ENCODE measurements at places on chromosomes 4 and X. TPM values are rescaled to one million over a fixed set of nuclear protein-coding genes. Genes with fewer than 3 reads are reported as not detected.

Gene TBC1D9
- total RNA-seq = 19.4 TPM

- no peak for DNase-seq
Observed at GRCh38 chr4:182743815-182744214, 173.4 kb downstream of the DCTD start.

- DNase-seq = no peak
Observed at GRCh38 chr4:177301126-177301639, 8.5 kb upstream of the NEIL3 start.

GRCh38 chr4:13599159-13599558, 28.4 kb downstream of the BOD1L1 start:
- peak; percentile 62 for DNase-seq

DNA sequence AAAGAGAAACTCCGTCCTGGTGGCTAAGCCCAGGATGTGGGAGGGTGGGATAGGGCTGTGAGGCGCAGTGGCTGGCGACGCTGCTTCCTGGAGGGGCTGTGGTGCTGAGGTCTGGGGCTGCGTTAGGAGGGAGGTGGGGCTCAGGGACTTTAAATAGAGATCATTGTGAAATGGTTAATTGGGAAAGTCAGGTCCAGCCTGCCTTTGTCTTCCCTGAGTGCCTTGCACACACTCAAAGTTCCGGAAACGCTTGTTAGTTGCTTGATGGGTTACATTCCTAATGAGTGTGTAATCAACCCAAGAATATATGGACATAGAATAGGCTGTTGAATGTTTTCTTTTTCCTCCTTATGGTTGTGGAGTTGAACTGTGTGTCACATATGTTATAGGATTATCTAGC, 55.7 kb upstream of the CLDN34 start:
- no peak for DNase-seq
